ENCODE measurements at places on chromosomes 16 and 17.

DNA sequence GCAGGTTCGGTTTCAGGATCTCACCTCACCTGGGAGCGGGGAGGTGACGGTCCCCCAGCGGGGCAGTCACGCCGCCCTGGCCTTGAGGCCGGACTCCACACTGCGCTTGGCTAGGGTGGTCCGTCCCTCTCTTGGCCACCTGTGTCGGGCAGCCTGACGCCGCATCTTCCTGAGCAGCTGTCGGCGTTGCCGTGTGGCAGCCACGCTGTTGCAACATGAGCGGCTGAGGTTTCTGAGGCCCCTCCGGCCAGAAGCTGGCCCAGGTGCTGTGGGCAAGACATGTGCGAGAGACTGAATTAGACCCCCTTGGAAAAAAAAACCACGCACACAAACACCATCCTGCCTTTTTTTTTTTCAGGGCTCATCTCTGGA lies 49.2 kb downstream of the IRF8 start:
- DNase-seq: no peak

GRCh38 chr16:81673432-81673831 lies 105.7 kb upstream of the PLCG2 start:
- DNase-seq: no peak

GRCh38 chr17:74962622-74963394 lies 9.8 kb downstream of the HID1 start:
- no peak for DNase-seq

DNA sequence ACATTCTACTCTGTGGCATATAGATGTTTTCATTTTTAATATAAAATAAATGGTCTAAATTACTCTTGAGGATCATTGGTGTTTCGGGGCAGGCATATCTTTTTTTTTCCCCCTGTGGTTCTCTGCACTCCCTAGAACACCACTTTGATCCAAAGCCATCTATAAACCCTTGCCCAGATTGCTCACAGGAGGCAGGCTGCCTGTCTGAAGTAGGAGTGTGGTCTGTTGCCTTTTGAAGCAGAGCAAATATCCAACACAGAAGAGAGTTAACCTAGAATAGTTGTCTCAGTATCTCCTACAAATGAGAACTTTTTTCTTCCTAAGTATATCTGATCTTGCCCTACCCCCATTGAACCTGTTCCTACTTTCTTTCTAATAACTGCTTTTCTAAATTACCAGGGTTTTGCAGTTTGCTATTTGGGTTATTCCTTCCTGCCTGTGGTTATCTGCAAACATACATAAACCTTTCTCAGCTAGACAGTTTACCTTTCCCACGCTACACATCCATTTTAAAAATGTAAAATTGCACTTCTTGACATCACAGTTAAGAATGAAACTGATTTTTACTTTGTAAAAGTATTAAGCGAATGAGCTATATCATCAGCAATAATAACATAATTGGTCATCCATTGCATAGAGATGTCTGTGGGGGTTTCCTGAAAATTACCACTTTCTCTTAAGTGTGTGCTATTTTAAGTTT lies 4.7 kb upstream of the CMTM1 start:
- no peak for DNase-seq

- DNase-seq: no peak
Measured at GRCh38 chr17:82640036-82640435, 8.2 kb downstream of the WDR45B start.

DNA sequence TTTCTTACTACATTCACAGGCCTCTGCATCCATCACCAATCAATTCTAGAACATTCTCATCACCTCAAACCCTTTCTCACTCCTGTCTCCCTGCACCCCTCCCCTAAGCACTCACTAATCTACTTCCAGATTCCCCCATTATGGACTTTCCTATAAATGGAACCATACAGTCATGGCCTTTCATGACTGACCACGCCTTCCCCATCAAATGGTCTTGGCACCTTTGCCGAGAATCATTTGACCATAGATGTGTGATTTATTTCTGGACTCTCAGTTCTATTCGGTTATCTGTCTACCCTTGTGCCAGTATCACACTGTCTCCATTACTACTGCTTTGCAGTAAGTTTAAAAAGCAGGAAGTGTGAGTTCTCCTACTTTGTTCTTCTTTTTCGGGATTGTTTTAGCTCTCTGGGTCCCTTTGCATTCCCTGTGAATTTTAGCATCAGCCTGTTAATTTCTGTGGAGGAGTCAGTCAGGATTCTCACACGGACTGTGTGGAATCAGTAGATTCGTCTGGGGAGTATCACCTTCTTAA lies 27.5 kb downstream of the GTF3C1 start:
- DNase-seq: no peak

DNA sequence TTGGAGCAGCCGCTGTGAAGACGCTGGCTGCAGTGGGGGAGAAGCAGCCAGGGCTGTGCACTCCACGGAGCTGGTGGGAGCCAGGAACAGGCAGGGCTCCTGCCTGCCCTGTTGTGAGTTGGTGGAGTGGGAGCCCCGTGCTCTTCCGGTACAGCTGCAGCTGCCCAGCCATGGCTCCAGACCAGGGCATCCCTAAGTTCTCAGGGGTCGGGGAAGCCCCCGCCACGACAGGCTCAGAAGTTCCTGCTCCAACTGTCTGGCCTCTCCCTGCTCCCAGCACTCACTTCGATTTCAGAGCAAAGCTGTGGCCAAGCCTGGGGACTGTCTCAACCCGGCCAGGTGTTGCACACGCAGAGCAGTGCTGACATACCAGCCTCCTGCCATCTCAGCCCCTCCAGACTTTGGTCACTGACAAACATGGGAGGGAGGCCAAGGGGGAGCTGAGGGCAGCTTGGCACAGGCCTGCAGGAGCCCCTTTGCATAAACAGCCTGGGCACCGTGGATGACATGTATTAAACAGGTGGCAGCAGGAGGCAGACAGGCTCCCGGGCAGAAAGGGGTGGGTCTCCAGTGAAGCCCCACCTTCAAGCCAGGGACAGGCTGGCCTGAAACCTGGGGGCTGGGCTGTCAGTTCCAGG lies 13.9 kb upstream of the KDM8 start:
- DNase-seq: no peak

DNA sequence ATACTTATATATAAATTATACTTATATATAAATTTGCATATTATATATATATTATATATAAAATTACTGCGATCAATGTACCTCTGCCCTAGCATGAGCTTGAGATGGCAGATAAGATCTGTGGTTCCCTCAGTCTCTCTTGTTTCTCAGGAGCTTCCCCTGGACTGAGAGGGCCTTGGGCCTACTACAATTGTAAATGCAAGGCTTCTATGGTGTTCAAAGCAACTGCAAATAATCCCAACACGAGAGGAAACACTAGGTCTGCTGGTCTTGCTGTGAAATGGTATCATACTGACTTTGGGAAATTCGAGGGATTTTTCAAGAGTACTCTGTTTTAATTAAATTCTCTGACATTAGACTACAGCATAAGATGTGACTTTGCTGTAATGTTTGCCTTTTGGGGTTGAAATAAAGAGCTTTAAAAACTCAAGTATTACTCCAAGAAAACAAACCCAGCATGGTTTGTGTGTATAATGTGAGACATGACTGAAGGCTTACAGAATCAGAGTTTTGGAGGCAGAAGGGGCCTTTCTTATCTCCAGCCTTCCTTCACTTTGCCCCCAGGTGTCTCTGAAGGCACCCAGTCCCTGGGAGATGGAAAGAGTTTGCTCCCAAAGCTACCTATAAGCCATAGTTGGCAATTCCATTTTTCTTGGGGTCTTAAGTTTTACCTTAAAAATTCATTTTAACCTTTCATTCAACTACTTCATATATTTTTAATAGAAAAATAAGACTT lies 24.2 kb downstream of the ACSM1 start:
- no peak for DNase-seq

DNA sequence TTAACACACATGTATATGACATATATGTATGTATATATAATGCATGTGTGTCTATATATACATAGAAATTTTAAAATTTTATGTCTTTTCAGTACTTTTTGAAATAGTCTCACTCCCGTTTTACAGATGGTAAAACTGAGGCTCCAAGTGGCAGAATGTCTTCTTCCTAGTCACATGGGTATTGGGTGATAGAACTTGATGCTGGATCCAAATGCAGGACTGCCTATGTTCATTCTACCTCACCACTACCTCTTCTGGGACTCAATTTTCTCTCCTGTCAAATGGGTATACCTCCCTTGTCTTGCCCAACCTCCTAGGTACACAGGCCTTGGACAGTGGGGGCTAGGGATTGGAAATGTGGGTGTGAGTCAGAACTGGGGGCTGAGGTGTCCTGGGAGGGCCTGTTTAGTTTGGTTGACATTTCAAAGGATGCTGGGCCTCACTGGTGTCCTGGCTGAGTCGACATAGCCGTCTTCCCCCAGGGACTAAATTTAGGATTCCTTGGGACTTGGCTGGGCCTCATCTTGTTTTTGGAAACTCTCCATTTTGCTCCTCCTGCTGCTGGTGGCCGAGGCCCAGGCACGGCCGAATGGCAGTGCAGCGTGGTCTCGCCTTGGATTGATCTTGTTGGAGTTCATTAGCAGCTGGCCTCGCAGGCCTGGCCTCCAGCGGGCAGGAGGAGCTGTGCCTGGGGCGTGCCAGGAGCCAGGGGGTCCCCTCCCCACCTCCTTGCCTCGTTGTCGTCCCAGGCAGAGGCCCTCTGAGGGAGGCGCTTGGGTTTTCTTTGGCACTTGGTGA lies 25.9 kb downstream of the NKD1 start:
- no peak for DNase-seq

- DNase-seq: no peak
Measured at GRCh38 chr16:52301026-52301425, 245.9 kb downstream of the TOX3 start.

DNA sequence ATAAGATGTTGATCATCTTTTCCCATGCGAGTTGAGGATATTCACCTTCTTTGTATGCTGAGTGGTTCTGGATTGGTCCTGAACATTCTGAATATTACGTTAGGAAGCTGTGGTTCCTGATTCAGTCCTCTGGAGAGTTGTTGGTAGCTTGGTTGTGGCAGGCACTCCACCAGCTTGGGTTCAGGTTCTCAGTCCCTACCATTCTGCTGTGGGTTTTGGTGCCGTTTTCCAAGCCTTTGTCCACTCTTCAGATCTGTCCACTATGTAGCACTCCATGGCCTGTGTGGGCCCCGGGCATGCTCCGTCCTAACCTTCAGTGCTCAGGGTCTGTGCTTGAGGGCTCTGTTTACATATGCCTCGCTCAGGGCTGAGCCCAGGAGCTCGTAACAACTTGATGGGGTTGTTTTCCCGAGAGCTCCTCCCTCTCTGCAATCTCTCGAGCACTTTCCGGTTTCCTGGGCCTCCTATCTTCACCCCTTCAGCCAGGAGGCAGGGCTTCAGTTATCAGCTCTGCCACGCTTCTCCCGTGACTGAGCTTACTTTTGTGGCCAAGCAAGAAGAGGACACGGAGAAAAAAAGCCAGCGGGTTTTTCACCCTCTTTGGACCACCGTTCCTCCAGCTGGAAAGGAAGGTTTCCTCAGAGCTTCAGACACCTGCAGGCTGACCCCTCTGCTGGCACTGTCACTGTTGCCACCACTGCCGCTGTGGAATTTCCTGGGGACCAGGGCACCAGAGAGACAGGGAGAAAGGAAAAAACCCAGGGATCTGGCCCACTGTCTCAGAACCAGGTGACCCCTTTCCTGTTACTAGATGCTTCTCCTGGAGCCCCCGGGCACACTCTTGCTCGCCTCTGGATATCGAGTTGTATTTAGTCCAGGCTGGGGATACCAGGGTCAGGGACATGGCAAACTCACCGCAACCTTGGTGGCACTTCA lies 19.6 kb downstream of the KIAA0513 start:
- no peak for DNase-seq

- no peak for DNase-seq
Measured at GRCh38 chr16:70419384-70420327, 19.2 kb downstream of the ST3GAL2 start.

GRCh38 chr16:27813591-27813990 lies 249.9 kb downstream of the GSG1L start:
- DNase-seq: no peak

DNA sequence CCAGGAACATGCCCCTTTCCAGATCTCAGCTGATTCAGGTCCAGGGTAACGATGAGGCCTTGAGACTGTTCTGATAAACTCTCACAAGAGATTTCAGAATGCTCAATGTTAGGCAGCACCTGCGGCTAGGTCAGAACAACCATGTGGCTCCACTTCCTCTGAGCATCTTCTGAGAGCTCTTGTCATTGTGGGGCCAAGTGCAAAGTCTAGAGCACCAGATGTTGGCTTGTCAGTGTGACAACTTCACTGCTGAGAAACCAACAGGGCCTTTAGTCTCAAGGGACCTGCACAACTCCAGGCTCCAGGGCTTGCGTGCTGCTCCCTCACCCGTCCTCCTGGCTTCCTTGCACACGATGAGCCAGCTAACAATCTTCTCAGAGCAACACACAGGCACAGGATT lies 29.0 kb downstream of the FCSK start:
- no peak for DNase-seq

DNA sequence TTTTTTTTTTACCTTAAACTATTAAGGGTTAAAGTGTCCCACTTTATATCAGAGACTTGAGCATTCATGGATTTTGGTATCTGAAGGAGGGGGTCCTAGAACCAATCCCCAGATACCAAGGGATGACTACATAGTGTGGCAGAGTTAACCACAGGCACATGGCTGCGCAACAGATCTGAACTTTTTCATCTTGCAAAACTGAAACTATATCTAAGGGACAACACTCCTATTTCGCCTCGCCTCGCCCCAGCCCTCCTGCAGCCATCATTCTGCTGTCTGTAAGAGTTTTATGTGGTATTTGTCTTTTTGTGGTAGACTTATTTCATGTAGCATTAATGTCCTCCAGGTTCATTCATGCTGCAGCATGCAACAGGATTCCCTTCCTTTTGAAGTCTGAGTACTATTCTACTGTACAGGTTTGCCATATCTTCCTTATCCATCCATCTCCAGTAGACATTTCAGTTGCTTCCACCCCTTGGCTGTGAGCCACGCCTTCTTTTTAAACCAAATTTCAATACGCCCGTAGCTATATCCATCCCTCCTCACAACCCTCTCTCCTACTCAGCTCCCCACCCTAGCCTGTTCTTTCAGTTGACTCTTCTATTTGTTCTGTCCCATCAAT lies 53.2 kb downstream of the AMFR start:
- DNase-seq: no peak

GRCh38 chr16:54118846-54119245 lies 167.7 kb downstream of the IRX3 start:
- DNase-seq: no peak

DNA sequence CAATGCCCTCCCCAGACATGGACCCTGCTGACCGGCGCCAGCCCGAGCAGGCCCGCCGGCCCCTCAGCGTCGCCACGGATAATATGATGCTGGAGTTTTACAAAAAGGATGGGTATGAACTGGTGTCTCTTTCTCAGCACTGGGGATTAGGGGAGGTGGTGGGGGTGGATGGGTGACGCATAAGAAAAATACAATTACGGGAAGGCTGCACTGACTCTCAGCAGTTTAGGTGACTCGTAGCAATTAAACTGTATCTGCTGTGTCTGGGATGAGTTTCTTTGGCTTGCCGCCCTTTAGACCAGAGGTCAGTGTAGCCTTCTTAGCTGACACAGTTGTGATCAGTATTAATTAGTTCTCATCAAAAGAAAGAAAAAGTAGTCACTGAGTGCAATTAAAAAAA lies 59.0 kb downstream of the ELAC2 start:
- DNase-seq: no peak

- no peak for DNase-seq
Measured at GRCh38 chr17:8955021-8955959, 10.2 kb downstream of the PIK3R5 start.
